Small intestine (tissue), 16 donors: ENCODE measurements at places on chromosomes 3 and 15.

DNA sequence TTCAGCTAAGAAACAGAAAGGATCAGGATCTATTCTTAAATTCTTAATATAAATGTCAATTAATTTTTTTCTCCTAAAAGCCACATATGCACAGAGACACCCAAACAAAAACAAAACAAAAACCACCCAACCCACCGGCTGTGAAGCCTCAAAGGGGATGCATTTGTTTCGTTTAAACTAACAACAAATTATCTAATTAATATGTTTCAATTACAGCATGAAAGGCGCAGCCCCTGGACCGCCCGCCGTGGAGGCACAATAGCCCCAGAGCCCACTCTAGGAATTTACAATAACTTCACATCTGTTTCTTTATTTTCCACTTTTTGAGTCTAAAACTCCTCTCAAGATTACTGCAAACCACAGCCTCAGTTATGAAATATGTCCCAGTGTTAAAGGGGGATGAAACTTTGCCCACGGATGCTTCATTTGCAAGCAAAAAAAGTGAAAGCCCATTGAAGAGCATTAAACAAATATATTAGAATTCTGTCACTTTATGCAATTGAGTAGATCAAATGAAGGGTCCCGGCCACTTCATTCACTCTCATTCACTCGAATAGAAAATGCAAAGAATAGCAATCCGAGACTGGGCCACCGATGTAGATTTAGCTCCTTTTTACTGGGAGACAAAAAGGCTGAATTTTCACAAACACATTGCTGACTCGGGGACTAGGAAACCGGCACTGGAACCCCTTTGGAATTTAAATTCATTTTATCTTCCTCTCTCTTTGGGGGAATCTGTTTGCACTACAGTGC, 6.0 kb downstream of the FOXB1 start:
- DNase-seq: no peak

DNA sequence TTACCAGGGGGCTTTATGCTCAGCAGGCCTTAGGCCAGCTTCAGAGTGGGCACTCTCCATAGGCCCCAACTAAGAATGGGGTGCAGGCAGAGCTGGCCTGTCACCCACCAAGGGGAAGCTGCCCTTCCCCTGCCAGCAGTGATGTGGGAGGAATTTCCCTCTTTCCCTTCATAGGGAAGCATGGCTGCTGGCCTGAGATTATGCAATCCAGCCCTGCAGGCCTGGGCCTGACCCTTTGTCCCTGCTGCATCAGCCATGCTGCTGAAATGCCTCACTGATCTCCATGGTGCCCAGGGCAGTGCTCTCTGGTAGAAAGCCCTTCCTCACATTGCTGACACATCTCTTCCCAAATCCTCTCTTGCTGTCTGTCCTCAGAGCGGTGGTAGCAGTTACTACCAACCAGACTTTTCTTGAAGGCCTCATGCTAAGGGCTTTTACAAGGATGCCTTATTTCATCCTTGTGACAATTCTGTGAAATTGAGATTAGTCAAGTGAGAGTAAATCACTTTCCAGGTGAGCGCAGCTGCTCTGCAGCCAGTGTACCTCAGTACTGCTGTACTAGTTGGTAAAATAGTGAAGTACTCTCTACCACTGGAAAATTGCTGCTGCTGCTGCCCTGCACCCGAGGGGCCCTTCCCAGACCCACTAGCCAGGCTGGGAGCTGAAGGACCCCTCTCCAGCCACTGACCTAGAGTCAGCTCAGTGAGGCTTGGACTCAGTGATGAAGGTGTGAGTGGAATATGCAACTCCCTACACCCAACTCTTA, 33.8 kb downstream of the MRAS start:
- DNase-seq: peak; percentile 10

DNA sequence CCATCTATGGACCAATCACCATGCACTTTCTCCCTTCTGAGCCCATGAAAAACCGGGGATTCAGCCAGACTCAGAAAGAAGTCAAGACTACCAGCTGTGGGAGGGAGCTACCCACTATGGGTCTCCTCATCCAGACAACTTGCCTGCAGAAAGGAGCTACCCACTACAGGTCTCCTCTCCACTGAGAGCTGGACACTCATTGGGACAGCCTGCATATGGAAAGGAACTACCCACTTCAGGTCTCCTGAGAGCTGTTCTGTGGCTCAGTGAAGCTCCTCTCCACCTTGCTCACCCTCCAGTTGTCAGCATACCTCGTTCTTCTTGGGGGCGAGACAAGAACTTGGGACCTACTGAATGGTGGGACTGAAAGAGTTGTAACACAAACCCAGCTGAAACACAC, 22.3 kb upstream of the ZBED2 start:
- no peak for DNase-seq

- no peak for DNase-seq
These were observed 31.6 kb downstream of the TMEM40 start for GRCh38 chr3:12727481-12727880.

GRCh38 chr3:161549261-161549660, 52.7 kb downstream of the OTOL1 start:
- DNase-seq: no peak

DNA sequence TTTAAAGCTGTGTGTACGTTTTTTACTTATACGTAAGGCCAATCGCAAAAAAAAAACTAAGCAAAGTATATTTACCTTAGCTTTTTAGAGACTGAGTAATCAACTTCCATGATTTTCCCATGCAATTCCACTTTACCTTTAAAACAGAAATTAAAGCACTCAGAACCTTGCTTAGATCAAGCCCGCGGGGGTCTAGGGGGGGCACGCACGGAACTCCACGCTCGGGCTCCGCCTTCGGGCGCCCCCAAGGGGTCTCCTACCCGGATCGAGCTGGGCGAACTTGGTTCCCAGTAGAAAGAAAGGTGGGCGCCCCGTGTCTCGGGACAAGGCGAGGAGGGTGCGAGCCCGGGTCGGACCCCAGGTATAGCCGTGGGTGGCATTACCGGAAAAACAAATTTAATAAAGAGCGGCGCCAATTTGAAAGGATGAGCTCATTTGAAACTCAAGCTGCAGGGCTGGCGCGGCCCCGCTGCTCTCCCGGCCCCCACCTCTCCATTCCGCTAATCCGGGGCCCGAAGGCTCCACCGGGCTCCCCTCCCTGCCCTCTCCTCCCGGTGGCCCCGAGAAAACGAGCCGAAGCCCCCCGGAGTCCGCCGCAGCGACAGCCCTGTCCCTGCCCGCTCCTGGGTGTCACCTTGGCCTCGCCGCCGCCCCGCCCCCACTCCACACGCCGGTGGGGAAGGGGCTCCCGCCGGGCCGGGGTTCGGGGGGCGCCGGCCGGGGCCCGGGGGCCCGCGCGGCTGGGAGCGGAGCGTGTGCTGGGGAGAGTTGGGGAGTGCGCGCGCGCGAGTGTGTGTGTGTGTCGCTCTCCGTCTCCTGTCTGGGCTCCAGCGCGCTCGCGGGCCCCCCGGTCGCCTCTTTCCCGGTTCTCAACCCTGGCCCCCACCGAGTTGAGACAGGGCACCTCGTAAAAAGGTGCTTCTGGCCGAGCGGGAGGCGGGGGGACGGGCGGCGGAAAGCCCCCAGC, 1.5 kb downstream of the IGF2BP2 start:
- DNase-seq: peak; percentile 77

DNA sequence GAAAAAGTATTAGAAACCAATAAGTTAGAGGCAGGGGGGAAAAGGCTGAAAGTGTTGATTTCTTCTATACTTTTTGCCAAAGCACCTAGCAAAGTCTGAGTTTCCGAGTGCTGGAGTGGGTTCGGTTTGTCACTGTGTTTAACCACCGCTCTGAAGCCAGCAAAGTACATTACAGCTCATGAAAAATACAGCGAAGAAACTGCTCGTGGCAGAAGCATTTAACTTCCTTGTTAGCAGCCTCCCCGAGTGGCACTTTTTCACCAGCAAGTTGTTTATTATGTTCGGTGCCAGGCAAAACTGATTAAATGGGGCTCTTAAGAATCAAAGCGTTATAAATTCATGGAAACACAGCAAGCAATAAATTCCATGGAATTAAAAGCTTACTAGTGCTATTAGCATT, 313.6 kb downstream of the FOXP1 start:
- DNase-seq: peak; percentile 47

GRCh38 chr15:26103002-26103404, 239.9 kb upstream of the ATP10A start:
- DNase-seq: no peak

GRCh38 chr3:154786724-154787123, 293.4 kb upstream of the MME start:
- DNase-seq: no peak

DNA sequence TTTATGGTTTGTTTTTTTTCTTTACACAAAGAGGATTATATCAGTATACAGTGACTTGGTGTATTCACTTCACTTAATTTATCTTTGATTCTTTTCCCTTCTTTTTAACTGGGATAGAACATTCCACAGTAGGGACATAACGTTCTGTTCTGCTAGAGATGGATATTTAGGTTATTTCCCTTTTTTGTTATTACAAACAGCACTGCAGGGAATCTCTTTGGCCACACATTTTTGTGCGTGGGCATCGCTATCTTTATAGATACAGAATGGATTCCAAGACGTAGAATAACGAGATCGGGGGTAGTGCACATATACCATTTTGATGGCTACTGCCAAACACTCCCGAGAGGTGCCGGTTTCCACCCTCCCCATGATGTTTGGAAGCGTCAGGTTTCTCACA, 44.8 kb downstream of the PXYLP1 start:
- DNase-seq: no peak

DNA sequence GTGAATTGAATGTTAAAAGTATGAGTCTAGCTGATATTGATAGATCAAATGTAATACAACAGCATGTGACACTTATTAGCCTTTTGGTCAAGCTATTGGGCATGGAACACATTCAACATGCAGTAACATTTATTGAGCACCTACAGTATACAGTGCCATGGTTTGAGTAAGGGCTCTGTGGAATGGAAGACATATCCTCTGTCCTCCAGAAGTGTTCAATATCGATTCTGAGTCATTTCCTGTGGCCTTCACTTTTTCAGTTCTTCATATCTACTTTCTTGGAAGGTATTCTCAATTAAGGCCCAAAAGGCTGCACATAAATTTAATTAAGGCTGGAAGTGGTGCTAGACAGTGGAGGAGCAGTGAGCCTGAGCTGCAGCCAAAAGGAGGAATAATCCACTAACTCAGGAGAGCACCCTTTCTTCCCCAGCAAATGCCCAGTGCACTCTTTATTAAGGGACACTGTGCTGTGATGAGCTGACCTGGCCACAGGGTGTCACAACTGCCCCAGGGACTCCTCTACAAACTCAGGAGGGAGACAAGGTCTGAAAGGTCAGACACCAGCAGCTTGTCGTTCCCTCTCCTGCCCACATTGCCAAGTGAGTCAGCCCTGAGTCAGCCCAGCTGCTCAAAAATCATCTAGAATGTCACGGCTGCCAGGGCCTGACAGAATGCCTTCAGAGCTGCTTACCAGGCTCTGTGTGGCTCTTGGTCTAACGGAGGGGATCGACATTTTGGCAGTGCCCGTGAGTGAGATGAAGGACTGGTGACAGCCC, 544.8 kb downstream of the AGBL1 start:
- peak; percentile 83 for DNase-seq

DNA sequence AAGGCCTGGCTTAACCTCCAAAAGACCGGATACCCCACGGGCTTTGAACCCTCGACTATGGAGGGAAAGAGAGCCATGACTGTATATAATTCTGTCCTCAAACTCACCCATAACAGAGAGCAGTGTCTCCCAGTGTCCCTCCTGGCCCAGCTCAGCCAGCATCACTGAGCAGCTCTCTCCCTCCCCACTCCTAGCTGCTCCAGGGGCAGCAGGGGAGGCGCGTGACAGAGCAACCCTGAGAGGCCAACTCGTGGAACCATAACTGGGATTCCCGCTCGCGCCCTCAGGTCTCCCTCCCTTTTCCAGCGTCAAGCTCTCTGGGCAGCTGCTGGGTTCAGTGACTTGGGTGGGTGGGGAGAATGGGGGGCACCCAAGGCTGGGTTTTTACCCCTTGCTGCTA, 561 bp upstream of the CPLX3 start:
- no peak for DNase-seq

GRCh38 chr3:172622916-172623700, 87.8 kb downstream of the NCEH1 start:
- DNase-seq: peak; percentile 62

- no peak for DNase-seq
These were observed 359.6 kb upstream of the TPRG1 start for GRCh38 chr3:188812198-188812597.

DNA sequence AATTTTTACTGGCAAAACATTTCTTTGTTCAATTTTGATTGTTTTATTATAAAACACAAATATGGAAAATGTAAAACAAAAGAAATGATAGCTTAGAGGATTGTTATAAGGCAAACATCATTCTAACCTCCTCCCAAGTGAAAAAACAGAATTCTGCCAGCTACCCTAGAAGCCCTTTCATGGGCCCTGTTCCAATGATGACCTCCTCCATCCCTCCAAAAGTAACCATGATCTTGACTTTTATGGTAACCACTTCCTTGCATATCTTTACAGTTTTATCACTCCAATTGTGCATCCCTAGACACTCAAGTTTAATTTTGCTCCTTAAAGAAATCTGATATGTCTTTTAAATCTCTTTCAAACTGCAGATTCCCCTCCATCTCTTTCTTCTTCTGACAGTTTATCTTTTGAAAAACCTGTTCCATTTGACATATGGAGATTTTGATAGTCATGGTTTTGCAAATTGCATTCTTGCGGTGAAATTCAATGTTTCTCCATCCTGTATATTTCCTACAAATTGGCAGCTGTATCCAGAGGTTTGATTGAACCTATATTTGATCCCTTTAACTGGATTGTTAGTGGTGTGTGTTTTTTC, 27.0 kb upstream of the TNFAIP8L3 start:
- no peak for DNase-seq

DNA sequence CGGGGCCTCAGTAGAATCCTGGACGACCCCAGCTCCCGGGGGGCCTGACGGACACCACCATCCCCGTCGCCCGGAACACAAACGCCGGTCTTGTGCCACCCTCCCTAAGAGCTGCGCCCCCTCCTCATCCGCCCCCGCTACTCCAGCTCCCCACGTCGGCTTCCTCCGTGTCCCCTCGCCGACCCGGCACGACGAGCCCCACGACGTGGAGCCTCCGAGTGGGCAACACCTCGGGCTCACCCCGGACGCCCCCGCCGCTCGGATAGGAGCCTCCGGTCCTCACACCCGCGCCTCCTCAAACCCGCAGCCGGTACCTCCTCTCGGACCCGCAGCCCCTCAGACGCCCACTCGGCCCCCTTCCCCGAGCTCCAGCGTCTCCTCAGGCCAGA, 525 bp downstream of the NPTN start:
- peak; percentile 46 for DNase-seq

DNA sequence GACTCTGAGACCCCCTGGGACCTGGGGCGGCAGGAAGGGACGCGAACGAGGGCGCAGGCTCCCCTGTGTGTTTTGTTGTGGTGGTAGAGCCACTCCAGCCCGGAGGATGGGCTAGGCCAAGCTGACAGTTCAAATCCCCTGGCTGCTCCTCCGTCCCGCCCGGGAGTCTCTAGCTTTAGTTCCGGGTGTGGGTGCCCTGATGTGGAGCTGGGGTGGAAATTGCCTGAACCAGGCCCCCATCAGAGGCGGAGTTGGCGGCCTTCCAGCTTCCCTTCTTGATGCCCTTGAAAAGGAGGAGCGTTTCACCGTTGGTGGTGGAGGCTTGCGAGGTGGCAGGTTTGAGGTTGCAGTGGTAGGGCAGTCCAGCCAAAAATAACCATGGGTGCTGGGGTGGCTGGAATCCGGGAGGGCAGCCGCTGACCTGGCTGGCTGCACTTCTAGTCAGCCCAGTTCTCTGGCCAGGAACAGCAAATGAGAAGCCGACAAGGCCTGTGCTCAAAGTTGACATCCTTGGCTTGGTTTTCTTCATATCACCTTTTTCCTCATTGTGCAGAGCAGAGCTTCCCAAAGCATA, 817 bp downstream of the CLK3 start:
- peak; percentile 87 for DNase-seq

- DNase-seq: no peak
These were observed 132.6 kb upstream of the LIPC start for GRCh38 chr15:58298879-58299850.

GRCh38 chr15:57537488-57538264, 54.0 kb upstream of the MYZAP start:
- no peak for DNase-seq
